ENCODE measurements at places on chromosomes 12 and 14.

DNA sequence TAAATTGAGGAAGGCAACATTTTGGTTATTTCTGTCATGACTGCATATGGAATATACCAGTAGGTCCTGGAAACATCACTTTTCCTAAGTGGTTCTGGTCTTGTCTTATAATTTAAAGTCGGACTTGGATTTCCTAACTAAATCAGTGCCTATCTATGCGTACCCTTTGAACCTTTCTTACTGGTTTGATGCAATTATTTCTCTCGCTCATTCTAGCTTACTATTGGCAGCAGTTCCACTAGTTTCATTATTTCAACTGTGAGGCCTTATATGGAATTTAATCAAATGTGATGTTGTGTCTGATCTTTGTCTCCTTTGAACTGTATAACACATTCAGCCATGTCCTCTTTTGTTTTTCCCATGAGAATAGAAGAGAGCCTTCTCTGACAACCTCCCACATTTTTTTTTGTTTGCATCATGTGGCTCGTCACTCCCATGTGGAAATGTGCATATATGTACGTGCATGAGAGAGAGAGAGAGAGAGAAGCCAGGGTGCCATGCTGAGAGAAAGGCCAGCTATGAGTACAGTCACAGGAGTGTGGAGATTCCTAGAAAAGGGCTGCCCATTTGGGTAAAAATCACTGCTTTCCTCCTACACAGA, 48.0 kb downstream of the AKAP6 start:
- no peaks in the 10 kb centered on the region for H3K36me3 ChIP-seq
- no peak for DNase-seq
- H3K4me1 ChIP-seq: no peaks in the 10 kb centered on the region
- H3K27me3 ChIP-seq: peaks cover 23% of the 10 kb centered on the region
- no peak overlapping the region for H3K4me3 ChIP-seq

DNA sequence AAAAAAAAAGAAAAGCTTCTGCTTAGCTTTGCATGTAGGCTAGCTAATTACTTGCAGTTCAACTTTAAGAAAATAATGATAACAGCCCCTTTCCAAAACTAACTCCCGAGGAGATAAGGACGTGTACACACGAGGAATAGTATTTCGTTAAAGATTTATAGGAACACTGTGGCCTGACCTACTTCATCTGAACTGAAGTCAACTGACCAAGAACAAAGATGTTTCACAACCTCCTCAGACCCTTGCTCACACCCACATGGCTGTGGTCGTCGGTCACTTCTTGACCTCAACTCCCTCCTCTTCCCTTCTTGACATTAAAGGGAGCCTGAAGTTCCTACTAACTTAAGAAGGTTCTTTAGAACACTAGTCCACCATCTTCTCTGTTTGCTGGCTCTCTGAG, 25.3 kb upstream of the FAM181A start:
- peaks cover 29% of the 10 kb centered on the region for H3K27me3 ChIP-seq
- H3K27ac ChIP-seq: no peak overlapping the region
- H3K4me1 ChIP-seq: peaks cover 5% of the 10 kb centered on the region
- no peak for DNase-seq

- peaks cover 11% of the 10 kb centered on the region for H3K4me1 ChIP-seq
- no peak for DNase-seq
- H3K4me3 ChIP-seq: no peak overlapping the region
- H3K27ac ChIP-seq: no peak overlapping the region
- no peaks in the 10 kb centered on the region for H3K27me3 ChIP-seq
- H3K36me3 ChIP-seq: no peaks in the 10 kb centered on the region
Observed at GRCh38 chr14:67999705-68000384, 180.3 kb downstream of the RAD51B start.

DNA sequence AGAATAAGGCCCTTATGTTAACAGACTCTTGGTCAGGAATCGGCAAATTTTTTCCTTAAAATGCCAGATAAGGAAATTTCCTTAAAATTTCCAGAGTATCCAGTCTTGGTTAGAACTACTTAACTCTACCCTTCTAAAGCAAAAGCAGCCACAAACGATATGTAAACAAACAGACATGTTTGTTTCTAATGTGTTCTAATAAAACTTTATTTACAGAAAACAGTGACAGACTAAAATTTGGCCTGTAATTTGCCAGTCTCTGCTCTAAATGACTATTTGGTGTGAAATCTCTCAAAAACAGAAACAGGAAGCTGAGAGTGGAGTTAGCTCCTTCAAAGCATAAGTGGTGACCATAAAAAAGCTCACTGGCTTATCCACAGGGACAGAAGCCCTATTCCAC, 78.2 kb downstream of the PRKAB1 start:
- no peaks in the 10 kb centered on the region for H3K27me3 ChIP-seq
- H3K36me3 ChIP-seq: peaks cover 24% of the 10 kb centered on the region
- no peak overlapping the region for H3K27ac ChIP-seq
- no peak overlapping the region for H3K4me3 ChIP-seq
- no peaks in the 10 kb centered on the region for H3K4me1 ChIP-seq
- no peak for DNase-seq

DNA sequence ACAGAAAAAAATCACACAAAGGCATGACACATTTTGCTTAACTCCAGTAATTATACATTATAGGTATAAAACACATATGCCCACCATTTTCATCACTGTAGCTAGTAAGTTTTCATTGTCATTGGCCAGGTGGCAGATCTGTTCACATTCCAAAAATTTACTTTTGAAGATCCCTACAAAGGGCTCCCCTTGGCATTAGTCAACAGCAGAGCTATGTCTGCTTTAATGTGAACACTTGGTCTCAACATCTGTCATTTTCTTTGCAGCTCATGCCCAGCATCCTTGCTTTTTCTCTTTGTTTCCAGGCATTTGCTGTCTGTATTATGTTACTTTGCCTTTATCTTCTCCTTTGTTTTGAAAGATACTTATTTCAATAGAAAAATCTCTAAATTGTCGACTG, 519.1 kb upstream of the FOXG1 start:
- H3K36me3 ChIP-seq: no peaks in the 10 kb centered on the region
- H3K27ac ChIP-seq: no peak overlapping the region
- no peaks in the 10 kb centered on the region for H3K4me1 ChIP-seq
- H3K27me3 ChIP-seq: no peaks in the 10 kb centered on the region
- no peak overlapping the region for H3K4me3 ChIP-seq

- no peak overlapping the region for H3K4me3 ChIP-seq
- no peak overlapping the region for H3K27ac ChIP-seq
- H3K27me3 ChIP-seq: no peaks in the 10 kb centered on the region
- H3K36me3 ChIP-seq: no peaks in the 10 kb centered on the region
- H3K4me1 ChIP-seq: no peaks in the 10 kb centered on the region
- DNase-seq: no peak
Observed at GRCh38 chr14:67453575-67454300, 34.8 kb downstream of the TMEM229B start.

- no peaks in the 10 kb centered on the region for H3K27me3 ChIP-seq
- peaks cover 34% of the 10 kb centered on the region for H3K4me1 ChIP-seq
- no peak for DNase-seq
- H3K36me3 ChIP-seq: no peaks in the 10 kb centered on the region
- H3K27ac ChIP-seq: no peak overlapping the region
- H3K4me3 ChIP-seq: no peak overlapping the region
Observed at GRCh38 chr12:93762059-93762719, 85.0 kb downstream of the CRADD start.

All from naive B cell (primary cell).